ENCODE measurements at places on chromosomes 7 and 10. TPM values are rescaled to one million over a fixed set of nuclear protein-coding genes. Genes with fewer than 3 reads are reported as not detected.

The COG5 gene
- 52.0 TPM for total RNA-seq

The C7orf33 gene
- total RNA-seq = not detected

The CCDC172 gene
- total RNA-seq = not detected

The PON1 gene
- not detected for total RNA-seq

The FAM13C gene
- not detected for total RNA-seq

The SLC13A1 gene
- total RNA-seq = not detected

The LRIT1 gene
- total RNA-seq = not detected

- no peak for DNase-seq
These were observed 86.1 kb upstream of the RNF32 start for GRCh38 chr7:156554488-156554887.

DNA sequence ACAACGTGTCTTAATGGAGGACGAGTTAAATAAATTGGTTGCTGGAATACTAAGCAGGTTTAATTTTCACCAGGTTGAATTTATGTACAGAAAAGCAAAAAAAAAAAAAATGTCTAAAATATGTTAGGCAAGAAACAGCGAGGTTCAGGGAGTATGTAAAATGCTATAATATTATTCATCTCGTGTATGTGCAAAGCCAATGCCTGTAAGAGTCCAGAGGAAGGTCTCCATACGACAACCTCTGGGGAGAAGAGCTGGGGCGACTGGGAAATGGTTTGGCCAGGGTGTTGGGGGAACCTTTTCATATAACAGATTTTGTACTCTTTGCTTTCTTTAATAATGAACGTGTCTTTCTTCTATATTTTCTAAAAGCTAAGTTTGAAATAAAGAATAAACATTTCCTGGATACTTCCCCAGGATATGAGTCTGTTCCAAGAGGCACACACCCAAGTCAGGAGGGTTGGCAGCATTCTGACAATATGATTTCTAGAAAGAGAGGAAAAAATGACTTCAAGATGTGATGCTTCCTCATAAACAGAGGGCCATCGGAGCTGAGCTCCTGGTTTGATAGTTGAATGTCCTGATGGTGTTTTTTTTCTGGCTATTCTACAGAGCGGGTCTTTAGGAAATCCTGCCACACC is 208.6 kb upstream of the MGMT start:
- DNase-seq = no peak

DNA sequence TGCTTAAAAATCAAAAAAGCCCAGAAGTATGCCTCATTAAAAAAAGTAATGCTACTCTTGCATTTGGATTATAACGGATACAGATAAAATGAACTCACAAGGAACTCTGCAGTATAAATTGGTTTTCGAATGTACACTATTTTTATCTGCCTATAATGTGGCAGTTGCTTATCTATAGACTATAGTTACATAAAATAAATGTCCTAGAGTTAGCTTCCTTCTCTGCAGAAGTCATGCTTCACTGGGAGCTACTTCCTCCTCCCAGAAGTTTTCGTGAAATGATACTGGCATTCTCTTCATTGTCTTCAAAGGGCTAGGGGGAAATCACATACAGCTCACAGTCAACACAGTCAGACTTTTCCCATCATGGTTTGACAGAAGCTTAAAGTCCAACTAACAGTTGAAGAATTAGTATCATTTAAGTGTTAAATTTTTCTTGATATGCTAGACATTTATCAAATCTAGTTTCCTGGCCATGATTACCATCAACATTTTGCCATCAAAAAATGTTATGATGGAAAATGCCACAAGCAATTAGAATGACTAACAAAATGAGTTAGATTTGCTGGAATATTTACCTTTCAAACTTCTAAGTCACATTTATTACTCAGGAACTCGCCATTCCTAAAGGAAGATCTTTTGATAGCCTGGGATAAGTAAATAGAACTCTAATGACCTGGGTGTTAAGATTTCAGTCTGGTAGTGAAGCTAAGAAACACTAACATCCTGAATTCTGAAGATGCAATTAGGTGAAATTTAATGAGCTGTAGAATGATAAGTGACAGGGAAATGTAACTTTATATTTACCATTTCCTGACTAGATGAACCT is 87.3 kb upstream of the TRIL start:
- DNase-seq = no peak

- no peak for DNase-seq
These were observed 2.2 kb downstream of the TMEM120A start for GRCh38 chr7:75992083-75992755.

DNA sequence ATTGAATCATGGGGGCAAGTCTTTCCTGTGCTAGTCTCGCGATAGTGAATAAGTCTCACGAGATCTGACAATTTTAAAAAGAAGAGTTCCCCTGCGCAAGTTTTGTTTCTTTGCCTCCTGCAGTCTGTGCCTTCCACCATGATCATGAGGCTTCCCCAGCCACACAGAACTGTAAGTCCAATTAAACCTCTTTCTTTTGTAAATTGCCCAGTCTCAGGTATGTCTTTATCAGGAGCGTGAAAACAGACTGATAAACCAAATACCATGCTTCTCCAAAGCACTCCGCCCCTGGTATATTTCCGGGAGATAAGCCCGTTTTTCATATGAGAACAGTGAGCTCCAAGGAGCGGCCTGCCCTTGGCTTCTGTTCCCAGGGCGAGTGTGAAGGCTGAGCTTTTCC is 118.9 kb downstream of the EVX1 start:
- DNase-seq = no peak

DNA sequence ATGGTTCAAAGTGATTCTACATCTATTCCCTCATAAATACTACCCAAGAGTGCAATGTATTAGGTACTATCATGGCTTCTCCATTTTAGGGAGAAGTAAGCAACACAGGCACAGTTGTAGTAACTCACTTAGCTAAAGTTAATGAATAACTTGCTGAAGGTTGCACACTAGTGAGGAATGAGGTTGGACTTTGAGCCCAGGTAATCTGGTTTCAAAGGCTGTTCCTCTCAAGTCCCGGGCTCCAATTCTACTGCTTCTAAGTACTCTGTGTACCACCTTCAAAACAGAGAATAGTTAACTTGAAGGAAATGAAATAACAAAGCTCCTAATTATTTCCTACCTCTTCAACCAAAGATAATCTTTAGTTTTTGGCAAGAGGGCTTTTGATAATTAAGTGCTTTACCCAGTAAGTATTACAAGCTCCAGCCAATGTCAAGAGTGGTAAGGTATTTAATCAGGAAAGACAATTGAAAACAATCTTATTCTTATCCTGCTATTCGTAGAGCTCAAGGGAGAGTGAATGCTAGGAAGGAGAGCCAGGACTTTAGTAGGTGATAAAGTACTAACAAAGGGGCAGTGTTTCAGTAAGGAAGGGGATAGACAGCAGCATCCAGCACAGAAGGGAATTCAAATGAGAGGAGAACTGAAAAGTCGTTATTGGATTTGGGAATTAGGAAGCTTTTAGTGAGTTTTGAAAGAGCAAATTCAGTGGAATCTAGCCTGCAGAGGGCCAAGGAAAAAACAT is 158.2 kb upstream of the PTPRZ1 start:
- no peak for DNase-seq

DNA sequence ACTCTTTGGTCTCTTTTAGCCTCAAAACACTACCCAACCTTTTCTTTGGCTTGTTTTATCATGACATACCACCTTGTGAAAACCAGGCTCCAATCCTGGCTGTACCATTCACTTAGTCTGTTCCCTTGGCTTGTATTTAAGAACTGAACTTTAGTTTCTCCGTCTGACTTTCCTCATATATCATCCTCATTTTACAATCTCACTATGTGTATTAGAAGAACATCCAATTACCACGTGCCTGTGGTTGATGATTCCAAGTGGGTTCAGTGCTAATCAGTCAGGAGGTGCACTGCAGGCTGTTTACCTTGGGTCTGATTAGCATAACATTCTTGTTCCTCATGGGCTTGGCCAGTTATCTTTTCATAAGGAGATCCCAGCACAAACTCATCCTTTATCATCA is 144.8 kb upstream of the KLF14 start:
- no peak for DNase-seq

- no peak for DNase-seq
These were observed 155.2 kb upstream of the BMPER start for GRCh38 chr7:33750177-33750576.

- no peak for DNase-seq
These were observed 107.8 kb upstream of the NAMPT start for GRCh38 chr7:106392590-106392989.

- DNase-seq = peak; percentile 37
These were observed 1.7 kb downstream of the SH2B2 start for GRCh38 chr7:102288285-102288930.

- no peak for DNase-seq
These were observed 40.8 kb downstream of the ANXA8 start for GRCh38 chr10:47443145-47443544.

GRCh38 chr7:106138776-106139175 is 26.7 kb upstream of the SYPL1 start:
- no peak for DNase-seq

DNA sequence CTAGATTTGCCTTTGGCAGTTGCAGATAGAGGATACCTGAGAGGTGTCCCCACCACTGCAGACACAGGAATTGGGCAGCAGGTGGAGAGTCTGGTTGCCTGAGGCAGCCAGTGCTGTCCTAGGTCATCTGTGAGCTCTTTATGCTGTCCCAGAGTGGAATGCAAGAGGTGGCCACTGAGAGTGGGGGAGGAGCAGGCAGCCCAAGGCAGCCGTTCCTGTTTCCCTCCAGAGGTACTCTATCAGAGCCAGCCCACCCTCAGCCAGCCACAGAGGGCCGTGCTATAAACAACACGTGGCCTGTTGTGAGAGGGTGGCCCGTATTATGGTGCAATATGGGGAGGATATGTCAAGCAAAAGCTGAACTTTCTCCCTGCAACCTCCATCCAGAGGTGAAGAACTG is 8.5 kb downstream of the LRRC18 start:
- DNase-seq = no peak

DNA sequence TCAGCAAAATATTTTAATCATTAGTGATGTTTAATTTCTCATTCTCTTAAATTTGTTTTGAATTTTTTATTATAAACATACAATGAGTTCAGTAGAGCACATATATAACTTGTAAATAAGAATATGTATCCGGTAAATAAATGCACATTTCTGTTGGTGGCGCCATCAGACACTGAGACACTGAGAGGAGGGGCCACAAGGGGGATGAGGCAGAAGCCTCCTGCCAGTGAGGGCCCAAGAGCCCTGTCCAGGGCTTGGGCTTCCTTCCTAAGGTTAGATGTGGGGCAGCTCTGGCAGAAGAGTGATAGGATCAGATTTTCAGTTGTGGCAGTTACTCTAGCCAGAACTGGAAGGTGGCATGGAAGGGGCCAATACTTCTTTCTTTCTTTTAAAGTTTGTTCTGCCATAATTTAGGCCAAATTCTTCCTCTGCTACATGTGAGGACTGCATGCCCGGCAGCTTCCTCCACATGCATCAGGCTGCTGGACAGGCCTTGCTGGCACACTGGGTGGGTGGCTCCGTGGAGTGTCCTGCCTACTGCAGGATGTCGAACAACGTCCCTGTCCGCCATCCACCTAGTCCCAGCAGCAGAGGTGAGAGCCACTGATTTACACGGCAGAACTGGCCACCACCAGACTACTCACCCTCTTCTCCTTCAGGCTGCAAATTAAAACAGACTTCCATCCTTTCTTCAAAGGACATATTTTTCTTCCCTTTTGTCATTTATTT is 13.2 kb downstream of the PTPRN2 start:
- no peak for DNase-seq

DNA sequence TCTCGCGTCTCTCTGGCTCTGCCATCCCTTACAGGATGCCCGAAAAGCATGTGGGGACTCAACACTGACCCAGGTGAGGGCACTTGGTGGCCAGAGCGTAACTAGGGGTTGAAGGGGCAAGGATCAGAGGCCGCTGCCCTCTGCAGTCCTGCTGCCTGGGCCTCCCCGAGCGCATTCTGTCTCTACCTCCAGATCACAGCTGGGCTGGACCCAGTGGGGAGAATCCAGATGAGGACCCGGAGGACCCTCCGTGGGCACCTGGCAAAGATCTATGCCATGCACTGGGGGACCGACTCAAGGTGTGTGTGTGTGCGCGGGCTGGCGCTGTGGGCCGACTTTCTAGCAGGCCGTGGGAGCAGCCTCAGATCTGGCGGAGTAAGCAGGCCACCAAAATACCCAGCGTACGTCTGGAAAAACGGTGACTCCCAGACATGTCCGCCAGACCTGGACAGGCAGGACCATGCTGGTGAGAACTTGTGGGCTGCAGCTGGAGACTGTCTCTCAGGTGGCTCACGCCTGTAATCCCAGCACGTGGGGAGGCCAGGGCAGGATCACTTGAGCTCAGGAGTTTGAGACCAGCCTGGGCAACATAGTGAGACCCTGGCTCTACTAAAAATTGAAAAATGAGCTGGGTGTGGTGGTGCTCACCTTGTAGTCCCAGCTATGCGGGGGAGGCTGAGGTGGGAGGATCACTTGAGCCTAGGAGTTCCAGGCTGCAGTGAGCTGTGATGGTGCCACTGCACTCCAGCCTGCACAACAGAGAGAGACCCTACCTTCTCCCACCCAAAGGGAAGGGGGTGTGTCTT is 3.2 kb downstream of the GNB2 start:
- DNase-seq = no peak

All from activated naive CD4-positive, alpha-beta T cell treated with anti-CD3 and anti-CD28 coated beads for 36 hours (primary cell).